ENCODE measurements at places on chromosomes 6 and 20.
A peak's percentile ranks its signal among the peaks of the same experiment; 100 is the strongest.

DNA sequence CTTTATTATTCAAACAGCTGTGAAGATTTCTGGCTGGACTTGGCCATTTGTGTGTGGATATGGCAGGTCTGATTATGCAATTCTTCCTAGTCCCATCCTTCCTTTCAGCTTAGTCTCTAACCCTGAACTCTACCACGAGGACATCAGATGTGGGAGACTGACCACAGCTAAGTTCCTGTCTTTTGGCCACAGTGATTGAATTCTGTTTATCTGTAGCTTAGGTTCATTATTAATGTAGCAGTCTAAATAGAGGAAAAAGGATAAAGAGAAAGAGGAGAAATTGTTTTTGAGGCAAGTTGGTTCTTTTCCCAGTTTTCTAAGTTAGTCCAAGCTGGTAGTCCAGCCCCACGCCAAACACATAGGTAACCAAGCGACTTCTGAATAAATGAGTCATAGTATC lies 598.9 kb downstream of the RFPL4B start:
- peak; percentile 40 for DNase-seq

- DNase-seq: no peak
Observed at GRCh38 chr6:153873541-153873940, 165.5 kb upstream of the OPRM1 start.

DNA sequence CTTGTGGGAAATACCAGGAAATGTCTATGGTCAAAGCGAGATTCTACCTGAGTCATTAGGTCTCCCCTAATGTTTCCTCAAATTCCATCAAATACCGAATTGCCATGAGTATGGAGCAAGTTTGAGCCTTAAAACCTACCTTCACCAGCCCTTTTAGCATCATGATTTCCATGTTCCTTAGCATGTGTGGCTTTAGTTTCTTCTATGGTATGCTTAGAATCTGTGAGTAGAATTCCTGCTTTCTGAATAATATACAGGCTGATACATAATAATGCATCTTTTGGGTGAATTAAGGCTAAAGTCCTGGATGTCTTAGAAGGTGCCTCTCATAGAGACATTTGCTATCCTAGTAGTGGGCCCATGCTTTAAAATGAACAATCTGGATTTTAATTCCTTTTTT lies 32.0 kb downstream of the TSPYL4 start:
- DNase-seq: no peak

DNA sequence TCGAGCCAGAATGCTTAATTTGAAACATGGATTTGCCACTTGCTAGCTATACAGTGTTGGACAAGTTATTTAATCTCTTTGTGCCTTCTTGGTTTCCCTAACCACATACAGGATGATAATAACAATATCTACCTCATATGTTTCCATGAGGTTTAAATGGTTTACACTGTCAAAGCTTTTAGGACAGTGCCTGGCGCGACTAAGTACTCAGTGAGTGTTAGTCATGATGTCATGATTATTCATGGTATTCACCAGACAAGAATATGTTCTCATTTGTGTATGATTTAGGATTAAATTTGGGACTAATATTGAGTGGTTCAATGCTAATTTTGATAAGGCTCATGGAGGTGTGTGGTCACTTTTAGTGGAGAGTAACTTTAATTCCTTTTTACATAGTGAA lies 167.4 kb downstream of the EYA4 start:
- DNase-seq: peak; percentile 64

DNA sequence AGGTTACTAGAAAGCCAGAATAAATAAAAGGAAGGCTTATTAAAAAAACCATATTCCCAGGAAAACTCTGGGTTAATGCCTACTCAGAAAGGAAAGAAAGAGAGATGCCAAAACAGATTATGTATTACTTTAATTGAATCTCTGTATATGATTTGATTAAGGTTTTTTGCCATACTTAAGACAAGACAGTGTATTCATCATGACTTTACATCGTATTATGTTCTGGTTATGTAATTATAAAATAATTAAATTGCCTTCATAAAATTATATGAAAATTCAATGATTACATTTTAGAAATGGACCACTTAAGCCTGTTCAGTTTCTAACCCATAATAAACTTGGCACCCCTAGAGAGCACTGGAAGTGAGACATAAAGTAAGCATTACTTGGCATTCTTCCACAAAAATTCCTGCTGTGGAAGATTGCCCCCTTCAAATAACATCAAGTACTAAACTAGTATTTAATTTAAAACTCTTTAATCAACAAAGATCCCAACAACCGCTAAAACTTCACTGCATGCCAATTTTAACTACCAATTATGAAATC lies 20.8 kb upstream of the IBTK start:
- peak; percentile 15 for DNase-seq

DNA sequence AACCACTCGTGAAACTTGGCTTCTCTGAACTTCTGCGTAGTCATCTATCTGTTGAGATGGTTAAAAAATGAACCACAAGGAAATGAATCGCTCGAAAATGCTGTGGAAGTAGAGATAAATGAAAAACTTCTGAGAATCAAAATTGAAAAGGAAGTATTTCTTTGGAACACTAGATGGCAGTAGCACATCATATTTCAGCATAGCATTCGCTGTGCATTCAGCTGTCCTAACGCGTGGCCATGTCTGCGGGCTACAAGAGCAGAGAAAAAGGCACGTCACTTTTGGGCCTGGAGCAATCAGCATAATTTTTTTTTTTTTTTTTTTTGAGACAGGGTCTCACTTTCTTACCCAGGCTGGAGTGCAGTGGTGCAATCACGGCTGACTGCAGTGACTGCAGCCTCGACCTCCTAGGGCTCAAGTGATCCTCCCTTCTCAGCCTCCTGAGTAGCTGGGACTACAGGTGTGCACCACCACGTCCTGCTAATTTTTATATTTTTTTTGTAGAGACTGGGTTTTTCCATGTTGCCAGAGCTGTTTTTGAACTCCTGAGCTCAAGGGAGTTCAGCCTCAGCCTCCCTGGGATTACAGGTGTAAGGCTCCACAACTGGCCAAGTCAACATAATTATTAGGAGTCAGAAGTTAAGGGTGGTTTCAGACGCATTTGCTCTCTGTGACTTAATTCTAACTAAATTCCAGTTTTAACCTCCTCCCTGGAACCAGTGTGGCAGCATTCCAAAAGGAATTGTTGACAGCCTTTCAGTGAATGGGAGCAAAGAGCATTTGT lies 8.8 kb upstream of the PERP start:
- peak; percentile 57 for DNase-seq

- DNase-seq: no peak
Observed at GRCh38 chr6:72703093-72703492, 81.2 kb downstream of the KCNQ5 start.

DNA sequence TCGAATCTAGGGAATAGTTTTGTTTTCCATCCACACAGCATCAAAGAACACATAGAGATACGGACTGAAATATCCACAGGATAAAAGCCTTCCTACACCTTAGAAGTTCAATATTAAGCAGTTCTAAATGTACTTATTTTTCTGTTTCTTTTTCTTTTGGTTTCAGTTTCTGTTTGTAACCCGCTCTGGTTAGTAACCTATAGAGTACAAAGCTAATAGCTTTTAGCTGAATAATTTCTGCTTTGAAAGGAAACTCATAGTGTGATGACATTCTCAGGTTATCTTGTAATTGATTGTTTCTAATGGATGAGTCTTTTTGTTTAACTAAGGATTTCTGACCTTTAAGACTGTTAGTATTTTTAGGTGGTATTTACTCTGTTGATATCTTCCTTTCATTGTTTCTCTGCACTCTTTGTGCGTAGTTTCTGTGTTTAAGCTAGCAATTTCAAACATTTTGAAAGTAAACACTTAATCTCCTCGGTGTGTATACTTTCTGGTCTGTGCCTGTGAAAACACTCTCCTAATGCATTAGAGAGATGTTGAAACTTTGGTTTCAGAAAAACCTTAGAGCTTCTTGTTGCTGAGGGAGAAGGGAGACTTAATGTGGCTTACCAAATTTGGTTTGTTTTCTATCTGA lies 385.5 kb downstream of the HDGFL1 start:
- DNase-seq: no peak

DNA sequence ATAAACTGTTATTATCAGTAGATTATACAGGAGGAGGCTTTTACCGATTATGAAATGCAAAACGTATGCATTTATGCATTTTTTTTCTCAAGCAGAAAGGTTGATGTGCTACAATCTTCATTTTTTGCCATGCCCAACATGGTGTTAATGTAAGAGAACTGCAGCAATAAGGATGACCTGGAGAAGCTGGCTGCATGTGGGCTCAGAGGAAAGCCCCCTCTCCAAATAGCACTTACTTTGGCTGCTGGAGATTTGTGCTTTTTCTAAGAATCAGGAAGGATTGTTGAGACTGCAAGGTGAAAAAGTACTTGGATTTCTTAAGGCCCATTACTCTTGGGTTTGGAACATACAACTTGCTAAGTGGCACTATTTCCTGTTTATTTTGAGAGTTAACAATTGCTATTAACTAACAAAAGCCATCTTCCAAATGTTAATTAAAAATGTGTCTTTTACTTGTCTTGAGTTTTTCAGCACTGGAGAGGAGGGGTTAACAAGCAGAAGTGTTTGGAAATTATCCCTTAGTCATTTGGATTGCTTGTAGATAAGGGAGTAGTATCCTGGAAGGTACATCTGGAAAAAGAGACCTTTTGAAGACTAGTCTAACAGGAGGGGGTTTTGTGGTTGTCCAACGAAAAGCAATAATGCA lies 5.6 kb downstream of the SOX4 start:
- no peak for DNase-seq

DNA sequence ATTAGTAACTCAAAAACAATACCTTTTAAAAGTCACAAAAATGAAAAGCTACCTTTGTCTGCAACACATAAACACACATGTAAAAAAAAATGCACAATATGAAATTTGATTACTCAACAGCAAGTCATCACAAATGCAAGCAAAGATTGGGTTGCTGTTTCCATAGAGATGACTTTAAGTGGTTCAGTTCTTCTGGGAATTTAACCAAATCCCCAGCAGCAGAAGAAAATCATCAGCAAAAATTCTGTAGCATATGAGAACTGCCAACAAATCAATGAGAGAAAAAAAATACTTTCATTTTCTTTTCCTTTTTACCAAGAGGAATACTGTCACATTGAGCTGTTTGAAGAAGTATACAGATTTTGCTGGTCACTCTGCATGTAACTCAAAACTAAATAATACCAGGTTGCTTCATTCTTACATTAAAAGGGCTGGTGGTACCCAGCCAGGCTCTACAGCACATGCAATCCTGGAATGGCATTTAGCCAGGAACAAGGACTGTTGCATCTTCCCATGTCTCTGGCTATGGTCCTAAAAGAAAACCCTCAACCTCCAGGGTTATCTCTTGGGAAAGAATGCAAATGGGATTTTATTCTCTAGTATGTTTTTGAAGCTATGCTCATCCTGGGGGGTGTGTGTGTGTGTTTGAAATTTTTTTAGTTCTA lies 158.3 kb downstream of the OPRM1 start:
- peak; percentile 11 for DNase-seq

- no peak for DNase-seq
Observed at GRCh38 chr6:14453712-14454472, 336.3 kb downstream of the CD83 start.

DNA sequence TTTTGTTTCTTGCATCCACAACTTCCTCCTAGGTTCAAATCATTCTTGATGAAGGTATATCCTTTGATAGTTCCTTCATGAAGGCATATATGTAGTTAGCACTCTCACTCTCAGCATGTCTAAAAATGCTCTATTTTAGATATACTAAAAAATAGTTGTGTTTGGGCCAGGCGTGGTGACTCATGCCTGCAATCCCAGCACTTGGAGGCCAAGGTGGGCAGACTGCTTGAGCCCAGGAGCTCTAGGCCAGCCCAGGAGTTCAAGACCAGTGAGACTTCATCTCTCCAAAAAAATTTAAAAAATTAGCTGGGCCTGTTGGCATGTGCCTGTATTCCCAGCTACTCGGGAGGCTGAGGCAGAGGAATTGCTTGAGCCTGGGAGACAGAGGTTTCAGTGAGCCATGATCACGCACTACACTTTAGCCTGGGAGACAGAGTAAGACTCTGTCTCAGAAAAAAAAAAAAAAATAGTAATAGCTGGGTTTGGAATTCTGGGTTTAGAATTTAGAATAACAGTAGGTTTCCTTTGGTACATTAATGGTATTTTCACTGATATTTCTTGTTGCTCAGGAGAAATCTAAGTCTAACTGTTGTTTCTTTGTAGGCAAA lies 7.0 kb downstream of the SERAC1 start:
- peak; percentile 27 for DNase-seq

- DNase-seq: no peak
Observed at GRCh38 chr6:150403458-150404246, 34.8 kb downstream of the IYD start.

GRCh38 chr6:158556113-158556512 lies 3.8 kb upstream of the TMEM181 start:
- DNase-seq: no peak

- no peak for DNase-seq
Observed at GRCh38 chr6:143401068-143401446, 49.4 kb downstream of the ADAT2 start.

DNA sequence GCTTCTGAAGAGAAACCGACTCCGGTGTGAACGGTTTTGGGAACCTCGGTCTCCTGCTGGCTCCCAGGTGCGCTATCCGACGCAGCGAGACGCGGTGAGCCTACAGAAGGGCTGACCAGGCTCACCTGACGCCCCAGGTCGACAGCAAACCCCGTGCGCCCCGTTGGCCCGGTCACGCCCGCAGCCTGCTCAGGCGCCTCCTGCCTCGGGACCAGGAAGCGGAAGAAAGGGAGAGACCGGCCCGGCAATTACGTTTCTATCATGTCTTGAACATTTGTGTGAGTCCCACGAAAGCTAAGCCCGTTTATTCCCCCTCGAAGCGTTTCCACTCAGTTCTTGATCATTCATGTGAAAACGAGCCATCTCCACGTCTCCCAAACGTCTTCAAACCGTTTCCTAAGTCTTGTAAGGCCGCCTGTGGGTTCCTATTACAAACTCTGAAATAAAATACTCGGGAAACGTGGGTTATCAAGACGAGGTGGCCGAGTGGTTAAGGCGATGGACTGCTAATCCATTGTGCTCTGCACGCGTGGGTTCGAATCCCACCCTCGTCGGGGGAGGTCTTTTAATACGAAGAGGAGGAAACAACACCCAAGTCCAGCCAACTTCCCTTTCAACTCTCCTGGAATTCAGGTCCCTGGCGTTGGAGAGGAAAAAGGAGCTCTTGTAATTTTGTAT lies 150.5 kb upstream of the PRSS16 start:
- peak; percentile 63 for DNase-seq

Measured in HCEC 1CT (cell line).